ENCODE measurements at places on chromosomes 7 and 10.

- DNase-seq = no peak
Measured at GRCh38 chr10:9038146-9038714, 983.7 kb downstream of the GATA3 start.

GRCh38 chr7:1041551-1042491 lies 2.5 kb upstream of the GPR146 start:
- no peak for DNase-seq

DNA sequence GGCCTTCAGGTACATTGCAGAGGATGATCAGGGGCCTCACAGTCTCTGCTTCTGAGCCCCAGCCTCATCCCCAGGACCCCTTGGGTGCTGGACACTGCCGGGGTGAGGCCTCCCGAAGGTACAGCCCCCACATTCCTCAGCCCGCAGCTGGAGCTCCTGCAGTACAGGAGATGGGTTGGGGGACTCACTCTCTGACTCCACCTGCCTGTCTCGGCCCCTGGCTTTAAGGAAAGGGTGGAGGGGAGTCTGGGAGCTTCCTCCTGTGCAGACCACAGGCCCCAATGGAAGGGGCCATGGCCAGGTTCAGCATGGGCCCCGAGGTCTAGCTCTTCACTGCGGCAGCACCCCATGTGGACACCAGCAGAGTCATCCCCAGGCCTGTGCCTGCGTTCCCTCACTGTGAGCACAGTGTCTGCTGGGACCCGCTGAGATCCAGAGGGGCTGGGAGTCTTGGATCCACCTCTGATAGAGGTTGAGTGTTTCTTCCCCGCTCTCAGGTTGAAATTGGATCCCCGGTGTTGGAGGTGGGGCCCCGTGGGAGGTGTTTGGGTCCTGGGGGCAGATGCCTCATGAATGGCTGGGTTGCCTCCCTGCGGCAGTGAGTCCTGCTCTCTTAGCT lies 99.9 kb downstream of the PRKAG2 start:
- DNase-seq = no peak

DNA sequence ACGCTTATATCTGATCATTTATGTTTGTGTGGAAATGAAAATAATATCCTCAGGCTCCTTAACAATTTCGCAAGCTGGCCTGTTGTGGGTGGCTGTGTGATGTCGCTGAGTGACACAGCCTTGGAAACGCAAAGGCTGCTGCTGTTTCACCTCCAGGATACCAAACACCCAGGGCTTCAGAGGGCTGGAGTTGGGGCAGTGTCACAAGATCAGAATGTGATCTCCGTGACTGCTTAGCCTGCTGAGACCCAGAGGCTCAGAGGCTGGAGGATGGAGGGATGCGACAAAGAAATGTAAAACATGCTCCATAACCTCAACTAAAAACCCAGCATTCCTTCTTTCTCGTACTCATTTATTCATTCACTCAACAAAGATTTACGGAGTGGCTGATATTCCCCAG lies 37.2 kb upstream of the BMPER start:
- no peak for DNase-seq

DNA sequence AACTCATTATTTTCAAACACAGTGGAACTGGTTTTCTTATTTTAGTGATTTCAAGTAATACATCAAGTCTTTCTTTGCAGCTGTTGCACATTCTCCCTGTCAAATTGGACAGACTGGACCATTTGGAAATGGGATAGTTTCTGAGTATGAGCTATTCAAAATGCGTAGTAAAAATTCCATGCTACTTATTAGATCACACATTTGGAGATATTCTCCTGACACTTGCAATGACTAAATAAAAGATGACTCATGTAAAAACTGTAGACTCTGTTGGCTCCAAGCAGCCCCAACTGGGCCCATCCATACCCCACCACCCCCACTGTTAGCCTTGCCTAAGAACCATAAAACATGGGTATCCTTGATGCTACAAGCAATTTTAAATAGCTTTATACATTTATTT lies 25.9 kb upstream of the BICC1 start:
- DNase-seq = no peak

DNA sequence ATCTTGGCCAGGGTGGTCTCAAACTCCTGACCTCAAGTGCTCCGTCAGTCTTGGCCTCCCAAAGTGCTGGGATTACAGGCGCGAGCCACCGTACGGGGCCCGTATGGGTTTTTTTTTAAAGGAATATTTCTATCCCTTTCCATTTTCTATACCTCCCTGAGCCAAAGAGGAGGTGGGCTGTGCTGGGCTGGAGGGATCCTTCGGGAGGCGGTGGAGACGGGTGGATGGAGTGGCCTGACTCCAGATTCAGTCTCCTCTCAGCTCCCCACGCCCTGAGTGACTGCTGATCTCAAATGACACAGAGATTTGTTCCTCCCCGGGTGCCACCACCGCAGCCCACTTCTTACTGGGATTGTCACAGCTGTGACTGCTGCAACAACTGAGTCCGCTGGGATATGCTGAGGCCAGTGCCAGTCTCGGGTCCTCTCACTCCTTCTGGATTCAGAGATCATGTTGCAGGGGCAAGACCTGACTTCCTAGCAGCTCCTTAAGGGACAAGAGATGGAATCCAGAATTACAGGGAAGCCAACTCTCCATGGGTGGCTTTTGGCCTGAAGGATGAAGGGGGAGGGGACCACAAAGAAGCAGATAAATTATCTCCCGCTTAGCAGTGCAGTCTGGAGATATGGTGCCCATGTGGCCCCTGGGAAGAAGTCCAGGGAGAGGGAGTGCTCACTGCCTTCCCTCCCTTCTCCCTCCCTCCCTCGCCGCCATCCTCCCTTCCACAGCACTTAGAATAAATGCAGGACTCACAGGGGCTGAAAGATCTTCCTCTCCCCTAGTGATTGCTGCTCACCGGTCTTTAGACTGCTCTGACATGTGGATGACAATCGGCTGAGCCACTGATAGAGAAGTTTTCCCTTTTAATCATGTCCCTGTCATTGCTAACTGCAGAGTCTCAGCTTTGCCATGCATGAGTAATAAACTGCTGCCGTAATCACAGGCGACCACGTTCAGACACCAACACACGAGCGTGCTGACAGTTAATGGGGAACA lies 14.3 kb downstream of the GALNT17 start:
- no peak for DNase-seq

DNA sequence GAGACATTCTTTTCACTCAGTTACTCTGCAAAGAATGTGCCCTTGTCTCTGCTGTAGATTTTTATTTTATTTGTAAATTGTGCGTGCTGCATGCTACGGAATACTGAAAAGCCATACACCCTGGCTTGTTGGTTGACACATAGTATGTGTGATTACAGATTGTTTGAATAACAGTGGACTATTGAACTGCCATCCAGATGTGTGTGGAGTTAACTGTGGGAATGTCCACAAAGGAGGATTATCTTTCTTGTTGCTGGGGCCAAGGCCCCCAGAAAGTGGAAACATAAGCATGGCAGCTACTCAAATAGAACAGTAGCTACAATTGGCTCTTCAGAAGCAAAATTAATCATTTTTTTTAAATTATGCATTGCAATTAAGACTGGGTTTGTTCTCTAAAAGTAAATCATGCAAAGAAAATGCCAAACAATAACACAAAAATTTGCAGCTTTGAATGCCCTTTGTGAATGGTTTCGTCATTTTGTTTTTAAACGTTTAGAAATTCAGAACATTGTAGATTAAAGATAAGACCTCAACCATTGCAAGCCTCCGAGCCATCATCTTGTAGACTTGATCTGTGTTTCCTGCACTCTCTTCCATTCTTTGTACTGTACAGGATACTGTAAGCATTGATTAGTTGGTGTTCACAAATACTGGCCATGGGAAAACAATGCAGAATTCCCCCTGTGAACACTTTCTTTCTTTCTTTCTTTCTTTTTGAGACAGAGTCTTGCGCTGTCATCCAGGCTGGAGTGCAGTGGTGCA lies 210.3 kb upstream of the TCF7L2 start:
- DNase-seq = no peak

- DNase-seq = no peak
Measured at GRCh38 chr7:97357459-97357858, 240.0 kb downstream of the SDHAF3 start.

- DNase-seq = no peak
Measured at GRCh38 chr7:43872406-43873110, 3.2 kb upstream of the MRPS24 start.

DNA sequence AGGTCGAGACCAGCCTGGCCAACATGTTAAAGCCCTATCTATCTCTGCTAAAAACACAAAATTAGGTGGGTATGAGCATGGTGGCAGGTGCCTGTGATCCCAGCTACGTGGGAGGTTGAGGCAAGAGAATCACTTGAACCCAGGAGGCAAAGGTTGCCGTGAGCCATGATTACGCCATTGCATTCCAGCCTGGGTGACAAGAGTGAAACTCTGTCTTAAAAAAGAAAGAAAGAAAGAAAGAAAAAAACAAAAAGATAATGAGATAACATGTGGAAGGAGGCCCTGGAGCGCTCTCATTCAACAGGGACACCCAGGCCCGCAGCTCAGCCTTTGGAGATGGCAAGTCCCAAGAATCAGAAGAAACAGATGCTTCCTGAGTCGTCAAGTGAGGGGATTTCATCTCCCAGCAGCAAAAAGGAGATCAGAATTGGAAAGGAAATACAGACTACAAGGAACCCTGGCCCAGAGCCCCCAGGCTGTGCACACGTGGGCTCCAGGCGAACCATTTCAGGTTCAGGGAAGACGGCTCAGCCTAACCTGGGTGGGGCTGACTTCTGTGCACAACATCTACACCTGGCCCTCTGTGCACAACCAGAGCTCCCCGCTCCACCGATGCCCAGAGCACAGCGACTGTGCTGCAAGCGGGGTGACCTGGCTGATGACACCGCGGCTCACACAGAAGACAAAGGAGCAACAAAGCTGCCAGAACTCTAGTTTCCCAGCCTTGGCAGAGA lies 33.3 kb downstream of the GNA12 start:
- no peak for DNase-seq

- no peak for DNase-seq
Measured at GRCh38 chr7:51620706-51621105, 304.1 kb upstream of the COBL start.

DNA sequence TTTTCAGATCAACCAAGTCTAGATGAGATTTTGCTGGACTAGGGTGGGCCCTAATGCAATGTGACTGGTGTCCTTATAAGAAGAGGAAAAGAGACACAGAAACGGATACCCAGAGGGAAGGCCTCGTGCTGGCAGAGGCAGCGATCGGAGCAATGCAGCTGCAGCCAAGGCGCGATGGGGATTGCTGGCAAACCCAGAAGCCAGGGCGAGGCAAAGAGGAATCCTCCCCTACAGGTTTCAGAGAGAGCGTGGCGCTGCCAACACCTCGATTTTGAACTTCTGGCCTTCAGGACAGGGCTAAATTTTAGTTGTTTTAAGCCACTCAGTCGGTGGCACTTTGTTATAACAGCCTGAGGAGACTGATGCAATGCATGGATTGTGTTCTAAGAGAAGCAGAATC lies 157.1 kb upstream of the RHEB start:
- no peak for DNase-seq

DNA sequence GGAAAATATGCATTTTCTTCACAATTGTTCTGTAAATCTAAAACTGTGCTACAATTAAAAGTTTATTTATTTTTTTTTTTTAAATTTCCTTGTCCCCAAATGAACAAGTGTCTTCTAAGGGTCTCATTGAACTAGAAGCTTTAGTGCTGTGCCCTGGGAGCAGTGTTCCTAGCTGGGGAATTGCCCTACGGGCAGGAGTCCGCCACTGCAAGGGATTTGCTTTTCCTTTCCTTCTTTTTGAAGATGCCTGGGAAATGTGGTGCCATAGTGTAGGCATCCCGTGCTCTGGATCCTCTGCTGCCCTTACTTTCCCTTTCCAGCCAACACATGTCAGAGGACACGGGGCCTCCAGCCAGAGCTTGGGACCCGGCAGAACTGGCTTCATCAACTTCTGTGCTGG lies 177.1 kb upstream of the CTBP2 start:
- DNase-seq = no peak

- DNase-seq = no peak
Measured at GRCh38 chr7:158685693-158686092, 18.9 kb downstream of the NCAPG2 start.

DNA sequence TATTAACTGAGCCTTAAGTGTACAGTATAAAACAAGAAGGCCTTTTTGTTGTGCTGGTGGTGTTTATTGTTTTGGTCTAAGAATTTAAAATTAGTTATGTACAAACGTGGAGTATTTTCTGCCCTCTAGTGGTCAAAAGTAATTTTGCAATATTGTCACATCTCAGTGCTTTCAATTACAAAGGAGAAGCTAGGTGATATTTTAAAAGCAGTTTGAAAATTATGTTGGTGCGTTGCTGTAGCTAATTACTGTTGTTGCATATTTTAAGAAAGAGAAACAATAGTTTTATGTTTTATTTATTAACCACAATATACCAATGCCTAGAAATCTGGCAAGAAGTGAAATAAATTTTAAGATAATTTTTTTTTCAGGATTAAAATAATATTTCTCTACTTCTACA lies 11.4 kb downstream of the NPVF start:
- DNase-seq = no peak
